ENCODE measurements at places on chromosomes 6 and 20. TPM values are rescaled to one million over a fixed set of nuclear protein-coding genes. Genes with fewer than 3 reads are reported as not detected.

DAAM2 gene
- total RNA-seq, result 13.0 TPM

EDN1 gene
- total RNA-seq, result 2.2 TPM

SLCO4A1 gene
- total RNA-seq, result 12.1 TPM

AIF1 gene
- 17.7 TPM for total RNA-seq

ADGRG6 gene
- 3.2 TPM for total RNA-seq

RBBP8NL gene
- not detected for total RNA-seq

ENPP5 gene
- total RNA-seq, result 3.0 TPM

FOXA2 gene
- not detected for total RNA-seq

TULP1 gene
- total RNA-seq, result not detected

ATG5 gene
- 14.8 TPM for total RNA-seq
